Hematopoietic multipotent progenitor cell treated with erythropoietin and hydrocortisone succinate and interleukin-3 and kit ligand, for 4 days (in vitro differentiated cells): ENCODE measurements at places on chromosomes 1 and 21.

GRCh38 chr1:202167708-202168415, 7.5 kb upstream of the PTPN7 start:
- no peak for DNase-seq

GRCh38 chr1:89546082-89546889, 21.7 kb downstream of the LRRC8B start:
- DNase-seq, result peak; percentile 24

- no peak for DNase-seq
These were observed 5.2 kb downstream of the DUSP10 start for GRCh38 chr1:221736714-221737113.

DNA sequence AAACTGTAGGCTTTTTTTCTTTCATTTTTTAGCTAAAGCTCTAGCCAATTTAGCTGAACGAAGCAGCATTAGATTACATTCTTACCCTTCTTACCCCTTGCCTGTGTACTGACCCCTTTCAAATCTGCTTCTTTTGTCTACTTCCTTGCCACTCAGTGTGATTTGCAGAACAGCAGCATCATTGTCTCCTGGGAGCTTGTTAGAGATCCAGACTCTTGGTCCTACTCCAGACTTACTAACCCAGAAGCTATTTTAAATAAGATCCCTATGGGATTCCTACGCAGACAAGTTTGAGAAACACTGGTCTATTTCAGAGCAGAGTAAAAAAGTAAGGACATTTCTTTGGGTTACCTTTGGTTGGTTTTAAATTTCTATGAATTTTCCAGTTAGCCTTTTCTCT, 13.8 kb downstream of the LRRC39 start:
- no peak for DNase-seq

GRCh38 chr21:30044447-30045064, 104.8 kb upstream of the GRIK1 start:
- DNase-seq, result peak; percentile 38
